ENCODE measurements at places on chromosomes 4 and X. TPM values are rescaled to one million over a fixed set of nuclear protein-coding genes. Genes with fewer than 3 reads are reported as not detected.

GRCh38 chr4:79338148-79338547 is 12.3 kb upstream of the NAA11 start:
- DNase-seq: no peak

GSTCD gene
- 0.64 TPM for polyA plus RNA-seq

DNA sequence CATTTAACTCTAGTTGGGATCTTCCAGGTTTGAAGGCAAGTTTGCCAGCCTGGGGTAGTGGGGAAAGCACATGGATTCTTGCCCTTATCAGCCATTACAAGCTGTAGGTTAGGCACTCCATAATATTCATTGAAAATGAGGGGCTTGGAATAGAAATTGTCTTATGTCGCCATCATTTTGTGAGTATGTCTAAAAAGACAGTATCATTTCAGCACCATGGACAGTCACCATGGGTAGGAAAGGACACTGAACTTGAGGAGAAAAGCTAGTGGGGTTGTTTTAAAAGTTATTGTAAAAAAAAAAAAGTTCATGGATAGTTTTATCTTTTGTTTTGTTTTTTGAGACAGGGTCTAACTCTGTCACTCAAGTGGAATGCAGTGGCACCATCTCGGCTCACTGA is 356.1 kb downstream of the HNRNPD start:
- DNase-seq: peak; percentile 10

PHOX2B gene
- polyA plus RNA-seq: not detected

DNA sequence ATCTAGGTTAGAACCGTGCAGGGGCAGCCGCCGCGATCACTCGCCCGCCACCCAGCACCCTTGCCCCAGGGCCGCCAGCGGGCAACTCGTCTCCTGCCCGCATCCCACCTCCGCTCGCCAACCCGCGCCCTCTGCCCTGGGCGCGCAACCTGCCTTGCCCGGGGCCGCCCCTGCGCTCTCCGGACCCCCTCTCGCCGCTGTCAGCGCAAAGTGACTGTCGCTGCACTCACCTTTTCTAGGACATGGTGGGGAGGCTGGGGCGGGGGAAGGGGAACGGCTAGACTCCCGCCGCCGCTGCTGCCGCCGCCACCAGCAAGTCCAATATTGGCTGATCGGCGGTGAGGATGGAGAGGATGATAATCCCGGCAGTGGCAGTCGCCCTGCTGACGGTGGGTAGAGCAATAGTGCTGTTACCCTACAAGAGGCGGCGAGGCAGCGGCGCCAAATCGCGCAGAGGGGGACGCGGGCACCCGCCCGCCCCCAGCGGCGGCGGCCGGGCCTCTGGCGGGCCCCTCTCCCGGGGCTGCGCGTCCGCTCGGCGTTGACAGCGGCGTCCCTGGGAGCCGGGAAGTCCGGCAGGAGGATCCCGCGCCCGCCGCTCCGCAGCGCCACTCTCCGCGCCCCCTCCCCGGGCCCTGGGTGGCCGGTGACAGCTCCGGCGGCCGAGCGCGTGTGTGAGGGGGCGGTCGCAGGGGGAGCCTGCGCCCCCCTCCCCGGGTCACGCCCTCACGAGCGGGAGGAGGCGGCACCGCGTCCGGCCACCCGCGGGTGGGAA is 2.3 kb upstream of the NR3C2 start:
- peak; percentile 66 for DNase-seq

GLUD2 gene
- 0.43 TPM for polyA plus RNA-seq

GRCh38 chrX:110512341-110512740 is 153.7 kb downstream of the RTL9 start:
- DNase-seq: no peak

GRCh38 chrX:15349046-15349445 is 13.7 kb upstream of the PIGA start:
- DNase-seq: peak; percentile 24

- no peak for DNase-seq
Observed at GRCh38 chr4:150493851-150494250, 88.1 kb upstream of the MAB21L2 start.

P2RY4 gene
- not detected for polyA plus RNA-seq

GUCY1A1 gene
- not detected for polyA plus RNA-seq

RPA4 gene
- 0.32 TPM for polyA plus RNA-seq

GRCh38 chr4:165199286-165199685 is 8.1 kb upstream of the KLHL2 start:
- no peak for DNase-seq

DNA sequence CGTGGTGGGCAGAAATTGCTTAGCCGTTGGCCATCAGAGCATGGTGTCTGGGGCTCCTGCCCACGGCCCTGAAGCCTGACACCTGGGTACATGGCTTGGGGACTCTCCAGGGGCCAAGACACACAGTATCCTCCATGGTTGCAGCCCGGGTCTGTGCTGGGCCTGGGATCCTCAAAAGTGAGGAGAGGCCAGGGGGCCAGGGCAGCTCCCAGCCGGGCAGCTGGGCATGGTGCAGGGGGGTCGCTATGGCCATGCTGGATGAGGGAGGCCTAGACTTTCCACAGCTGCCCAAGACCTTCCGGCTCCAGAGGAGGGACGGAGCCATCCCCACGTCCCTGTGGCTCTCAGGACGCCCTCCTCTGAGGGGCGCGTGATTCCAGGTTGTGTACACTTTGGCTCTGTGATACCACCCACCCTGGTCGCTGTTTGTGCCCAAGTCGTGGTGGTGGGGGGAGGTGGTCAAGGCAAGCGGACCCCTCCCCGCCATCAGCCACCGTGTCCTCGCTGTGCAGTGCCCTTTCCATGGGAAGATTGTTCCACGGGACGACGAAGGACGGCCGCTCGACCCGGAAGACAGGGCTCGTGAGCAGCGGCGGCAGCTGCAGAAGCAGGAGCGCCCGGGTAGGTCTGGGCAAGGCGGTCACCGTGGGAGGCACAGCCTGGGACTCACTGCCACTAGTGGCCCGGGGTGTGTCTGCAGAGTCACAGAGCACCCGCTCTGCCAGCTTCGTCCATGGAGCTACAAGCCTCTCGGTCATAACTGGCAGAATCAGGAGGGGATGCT is 25.7 kb downstream of the NKX1-1 start:
- no peak for DNase-seq

TRPC5OS gene
- not detected for polyA plus RNA-seq

DNA sequence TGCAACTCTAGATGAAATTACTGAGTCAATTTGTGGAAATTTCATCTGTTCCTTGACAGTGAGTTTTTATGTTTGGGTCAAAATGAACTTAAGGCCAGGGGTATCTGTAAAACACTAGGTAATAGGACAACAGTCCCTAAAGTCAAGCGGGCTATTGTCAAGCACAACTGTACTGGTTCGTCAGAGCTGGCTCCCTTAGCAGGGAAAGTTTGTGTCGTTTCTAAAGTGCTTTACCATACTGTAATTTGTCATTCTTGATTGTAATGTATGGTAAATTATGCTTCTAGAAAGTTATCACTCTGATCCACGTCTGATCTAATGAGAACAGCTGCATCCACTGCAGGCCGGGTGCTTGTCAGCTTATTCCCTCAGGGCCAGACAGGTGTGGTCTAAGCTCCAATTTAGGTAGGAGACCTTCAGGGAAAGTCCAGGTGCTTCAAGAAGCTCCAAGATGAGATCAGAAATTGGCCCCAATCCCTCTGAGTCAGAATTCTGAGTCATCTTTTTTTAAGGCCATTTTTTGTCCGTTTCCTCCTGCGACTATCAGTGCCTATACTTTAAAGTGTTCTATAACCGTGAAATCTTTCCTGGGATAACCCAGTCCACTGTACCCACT is 92.2 kb downstream of the PALLD start:
- no peak for DNase-seq

NPY2R gene
- polyA plus RNA-seq: not detected

LSM6 gene
- 76.3 TPM for polyA plus RNA-seq

GRCh38 chr4:117664706-117665444 is 369.4 kb upstream of the NDST3 start:
- no peak for DNase-seq

DNA sequence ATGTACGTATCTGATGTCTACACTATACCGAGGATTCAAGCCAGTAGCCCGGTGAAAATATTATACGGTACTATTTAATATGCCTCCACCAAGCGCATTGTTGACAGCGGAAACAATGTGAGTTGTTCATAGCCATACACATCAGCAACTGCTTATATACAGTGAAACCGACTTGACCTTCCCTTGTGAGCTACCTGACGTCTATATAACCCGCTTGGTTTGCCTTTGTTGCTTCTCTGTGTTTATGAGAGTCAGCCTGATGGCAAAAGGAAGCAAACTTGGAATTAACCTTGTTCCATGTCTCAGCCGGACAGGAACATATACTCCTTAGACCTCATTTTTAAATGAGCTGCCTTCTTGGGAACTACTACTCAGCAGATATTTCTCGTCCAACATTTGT is 211.8 kb downstream of the DCTD start:
- no peak for DNase-seq

DNA sequence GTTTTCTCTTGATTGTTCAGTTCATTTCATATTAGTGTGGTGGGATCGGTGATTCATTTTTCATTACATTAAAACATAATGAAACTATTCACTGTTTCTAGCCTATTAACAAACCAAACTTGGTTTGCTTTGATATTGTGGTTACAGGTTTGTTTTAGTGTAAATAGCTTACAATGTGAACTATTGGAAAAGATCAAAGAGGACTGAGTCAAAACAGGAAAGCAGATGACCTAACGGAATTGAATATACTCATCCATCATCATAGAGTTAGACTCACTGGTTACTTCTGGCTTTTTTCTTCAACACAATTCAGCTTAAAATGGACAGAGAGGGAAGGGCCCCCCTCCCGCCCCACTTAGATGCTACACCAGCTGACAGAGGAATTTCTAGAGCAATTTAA is 616.2 kb upstream of the AADAT start:
- DNase-seq: no peak

DNA sequence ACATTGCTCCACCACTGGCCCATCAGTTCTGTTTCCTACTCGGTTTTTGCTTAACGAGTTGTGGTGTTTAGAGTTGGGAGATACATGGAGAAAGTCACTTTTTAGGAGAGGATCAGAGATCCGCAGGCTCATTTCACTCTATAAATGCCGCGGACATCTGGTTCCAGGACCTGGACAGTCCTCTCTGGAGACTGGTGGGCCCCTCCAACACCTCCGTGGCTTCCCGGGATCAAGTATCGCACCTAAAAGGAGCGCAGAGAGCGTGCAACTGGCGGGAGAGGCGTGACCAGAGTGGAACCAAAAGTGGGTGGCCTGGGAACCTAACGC is 9.9 kb upstream of the CLTRN start:
- no peak for DNase-seq

SMIM10 gene
- polyA plus RNA-seq: not detected

DNA sequence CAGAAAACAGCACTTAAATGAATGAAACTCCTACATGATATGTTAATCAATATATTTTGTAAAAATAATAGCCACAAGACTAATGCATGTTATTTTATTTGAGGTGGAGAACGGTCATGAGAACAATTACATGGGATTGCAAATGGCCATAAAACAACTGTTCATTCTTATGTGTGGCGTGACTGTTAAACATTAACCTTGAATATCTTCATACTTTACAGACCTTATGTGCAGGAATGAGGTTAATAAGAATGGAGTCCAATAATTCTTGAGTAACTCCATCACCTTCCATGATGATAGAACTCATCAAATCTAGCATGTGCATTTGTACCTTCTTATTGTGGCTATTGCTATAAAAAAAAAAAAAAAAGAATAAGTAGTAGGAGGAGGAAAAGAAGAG is 55.3 kb downstream of the PDS5A start:
- no peak for DNase-seq

ESX1 gene
- polyA plus RNA-seq: not detected

SCD5 gene
- polyA plus RNA-seq: 1.8 TPM

GRCh38 chr4:104492183-104492771 is 2.4 kb downstream of the CXXC4 start:
- DNase-seq: peak; percentile 11

- no peak for DNase-seq
Observed at GRCh38 chr4:169079942-169080827, 70.1 kb upstream of the CBR4 start.

POU3F4 gene
- polyA plus RNA-seq: not detected

GRCh38 chr4:55312489-55313101 is 33.4 kb upstream of the SRD5A3 start:
- peak; percentile 31 for DNase-seq

- no peak for DNase-seq
Observed at GRCh38 chr4:27055221-27055760, 194.7 kb downstream of the STIM2 start.

- no peak for DNase-seq
Observed at GRCh38 chrX:53234484-53234883, 9.5 kb upstream of the KDM5C start.

STPG2 gene
- polyA plus RNA-seq: not detected

AFF2 gene
- 0.03 TPM for polyA plus RNA-seq

KLF3 gene
- polyA plus RNA-seq: 83.3 TPM

DNA sequence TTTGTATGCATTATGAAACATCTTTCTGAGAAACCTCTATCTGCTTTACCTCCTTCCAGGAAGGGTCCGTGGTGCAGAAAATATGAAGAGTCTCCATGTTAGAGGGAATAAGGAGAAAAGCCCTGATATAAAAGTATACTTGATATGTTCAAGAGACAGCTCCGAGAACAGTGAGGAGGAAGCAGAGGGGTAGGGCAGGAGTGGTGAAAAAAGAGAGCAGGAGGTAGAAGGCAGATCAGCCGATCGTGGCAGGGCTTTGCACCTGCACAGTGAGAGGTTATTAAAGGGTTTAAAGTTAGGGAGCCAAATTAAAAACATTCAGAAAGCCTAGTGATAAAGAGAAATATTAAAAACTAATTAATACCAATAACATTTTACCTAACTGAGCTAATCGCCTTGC is 419.7 kb downstream of the FAT4 start:
- DNase-seq: no peak

Measured in CD4-positive, alpha-beta memory T cell (primary cell).